ENCODE measurements at places on chromosomes 2 and 18.

- no peak for DNase-seq
Measured at GRCh38 chr18:54277899-54278298, 8.6 kb downstream of the POLI start.

DNA sequence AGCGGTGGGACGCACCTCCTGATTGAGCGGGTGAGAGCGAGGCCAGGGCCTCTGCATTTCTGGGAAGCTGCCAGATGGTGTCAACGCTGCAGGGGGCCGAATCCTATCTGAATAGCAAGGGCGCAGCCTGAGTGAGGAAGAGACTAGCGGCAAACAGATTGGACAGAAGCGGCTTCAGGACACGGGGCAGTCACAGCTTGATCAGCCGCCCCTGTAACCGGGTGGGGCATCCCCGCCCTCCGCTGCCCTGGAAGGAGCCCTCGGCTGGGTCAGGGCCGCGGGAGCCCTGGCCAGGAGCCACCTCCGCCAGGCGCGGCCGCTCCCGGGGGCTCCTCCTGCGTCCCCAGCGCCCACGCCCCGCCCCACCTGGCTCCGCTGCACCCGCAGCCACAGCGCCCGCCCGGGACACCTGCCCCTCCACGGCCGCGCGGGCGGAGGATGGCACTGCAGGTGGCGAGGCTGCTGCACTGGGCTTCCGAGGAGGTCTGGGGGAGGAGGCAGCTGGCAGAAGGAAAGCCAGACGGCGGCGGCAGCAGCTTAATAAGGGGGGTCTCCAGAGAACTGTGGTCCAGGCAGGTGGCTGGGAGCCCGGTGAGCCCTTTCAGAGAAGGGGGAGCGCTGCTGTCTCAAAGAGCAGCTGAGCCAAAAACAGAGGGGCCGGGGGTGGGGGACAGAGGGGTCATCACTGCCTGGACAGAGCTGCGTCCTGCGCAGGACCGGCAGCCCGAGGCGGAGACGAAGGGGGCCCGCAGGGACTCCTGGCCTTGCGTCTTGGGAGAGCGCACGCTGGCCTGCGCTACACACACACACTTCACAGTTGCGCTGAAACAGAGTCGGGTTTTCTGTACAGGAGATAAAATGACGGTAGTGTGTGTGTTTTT, 18.8 kb upstream of the SOX11 start:
- no peak for DNase-seq

DNA sequence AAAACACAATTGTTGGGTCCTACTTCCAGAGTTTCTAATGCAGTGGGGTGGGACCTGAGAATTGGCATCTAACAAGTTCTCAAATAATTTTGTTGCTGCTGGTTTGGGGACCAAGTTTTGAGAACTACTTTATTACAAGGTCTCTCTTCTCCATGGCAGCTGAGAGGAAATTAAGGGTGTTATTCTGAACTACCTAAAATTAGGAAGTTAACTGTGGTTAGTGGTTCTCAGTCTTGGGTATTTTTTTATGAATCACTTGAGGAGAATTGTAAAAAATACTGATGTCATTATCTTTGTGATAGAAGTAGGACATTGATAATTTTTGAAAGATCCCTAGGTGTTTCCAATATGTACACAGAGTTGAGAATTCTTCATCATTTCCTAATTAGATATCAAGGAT, 210.2 kb downstream of the MC4R start:
- DNase-seq, result no peak

GRCh38 chr2:136254681-136255080, 136.7 kb upstream of the CXCR4 start:
- no peak for DNase-seq

DNA sequence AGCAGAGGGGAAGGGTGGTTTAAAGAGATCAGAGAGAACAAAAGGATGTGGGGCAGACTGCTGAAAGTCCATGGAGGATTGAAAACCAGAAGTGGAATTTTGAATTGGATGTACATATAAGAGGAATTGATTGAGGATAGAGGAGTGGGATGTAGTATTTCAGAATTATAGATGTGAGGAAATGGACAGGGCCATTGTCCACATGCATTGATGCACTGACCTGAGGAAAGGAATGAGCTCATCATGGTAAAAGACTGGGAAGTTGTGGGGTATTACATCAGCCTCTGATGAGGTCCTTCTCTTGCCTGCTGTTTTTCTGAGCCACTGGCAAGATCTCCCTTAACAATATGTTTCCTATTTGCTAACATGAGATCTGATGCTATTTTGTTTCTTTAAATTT, 365.7 kb upstream of the FANCL start:
- DNase-seq, result no peak

DNA sequence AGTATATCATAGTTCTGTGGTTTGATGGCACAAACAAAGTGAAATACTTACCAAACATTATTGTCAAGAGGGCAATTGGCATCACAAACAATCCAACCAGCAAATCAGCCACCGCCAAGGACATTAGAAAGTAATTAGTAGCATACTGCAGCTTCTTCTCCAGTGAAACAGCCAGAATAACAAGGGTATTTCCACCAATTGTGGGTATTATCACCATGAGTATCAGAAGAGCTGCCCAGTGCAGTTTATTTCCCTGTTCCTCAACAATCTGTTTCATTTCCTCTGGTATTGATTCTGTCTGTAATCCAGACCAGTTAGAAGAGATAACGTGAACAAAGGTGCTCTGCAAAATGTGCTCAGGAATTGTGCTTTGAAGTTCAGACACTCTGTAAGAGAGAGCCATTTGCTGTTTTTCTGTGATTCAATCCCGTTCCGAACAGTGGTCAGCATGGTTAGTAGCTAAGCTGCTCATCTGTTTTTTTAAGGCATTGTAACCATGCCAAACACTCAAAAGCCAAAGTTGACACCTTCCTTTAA, 1.4 kb downstream of the HTR2B start:
- DNase-seq, result no peak

- no peak for DNase-seq
Measured at GRCh38 chr2:188326669-188327301, 35.1 kb downstream of the GULP1 start.

- no peak for DNase-seq
Measured at GRCh38 chr18:11518788-11519685, 90.4 kb upstream of the SLC35G4 start.

GRCh38 chr18:12658426-12659138, 675 bp upstream of the SPIRE1 start:
- DNase-seq, result no peak

Data from effector CD8-positive, alpha-beta T cell (primary cell).